ENCODE measurements at places on chromosomes 13 and 19.
A peak's percentile ranks its signal among the peaks of the same experiment; 100 is the strongest.

DNA sequence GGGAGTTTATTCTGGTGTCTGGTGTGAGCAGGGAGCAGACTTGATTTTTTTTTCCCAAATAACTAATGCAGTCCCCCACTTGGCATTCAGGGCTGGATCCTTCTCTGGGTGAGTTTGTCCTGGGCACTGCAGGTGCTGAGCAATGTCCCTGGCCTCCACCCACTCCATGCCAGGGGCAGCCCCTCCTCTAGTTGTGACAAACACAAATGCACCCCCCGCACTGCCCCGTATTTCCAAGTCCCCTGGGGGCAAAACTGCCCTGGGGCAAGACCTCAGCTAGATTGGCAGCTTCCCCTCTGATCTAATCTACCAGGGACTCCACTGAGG, 6.4 kb downstream of the MOB3A start:
- DNase-seq = no peak

GRCh38 chr19:28020619-28021258, 1192.2 kb downstream of the UQCRFS1 start:
- DNase-seq = no peak

- no peak for DNase-seq
These were observed 180.4 kb downstream of the DNAJC15 start for GRCh38 chr13:43203781-43204180.

- no peak for DNase-seq
These were observed 530.9 kb downstream of the MYO16 start for GRCh38 chr13:109160357-109160756.

DNA sequence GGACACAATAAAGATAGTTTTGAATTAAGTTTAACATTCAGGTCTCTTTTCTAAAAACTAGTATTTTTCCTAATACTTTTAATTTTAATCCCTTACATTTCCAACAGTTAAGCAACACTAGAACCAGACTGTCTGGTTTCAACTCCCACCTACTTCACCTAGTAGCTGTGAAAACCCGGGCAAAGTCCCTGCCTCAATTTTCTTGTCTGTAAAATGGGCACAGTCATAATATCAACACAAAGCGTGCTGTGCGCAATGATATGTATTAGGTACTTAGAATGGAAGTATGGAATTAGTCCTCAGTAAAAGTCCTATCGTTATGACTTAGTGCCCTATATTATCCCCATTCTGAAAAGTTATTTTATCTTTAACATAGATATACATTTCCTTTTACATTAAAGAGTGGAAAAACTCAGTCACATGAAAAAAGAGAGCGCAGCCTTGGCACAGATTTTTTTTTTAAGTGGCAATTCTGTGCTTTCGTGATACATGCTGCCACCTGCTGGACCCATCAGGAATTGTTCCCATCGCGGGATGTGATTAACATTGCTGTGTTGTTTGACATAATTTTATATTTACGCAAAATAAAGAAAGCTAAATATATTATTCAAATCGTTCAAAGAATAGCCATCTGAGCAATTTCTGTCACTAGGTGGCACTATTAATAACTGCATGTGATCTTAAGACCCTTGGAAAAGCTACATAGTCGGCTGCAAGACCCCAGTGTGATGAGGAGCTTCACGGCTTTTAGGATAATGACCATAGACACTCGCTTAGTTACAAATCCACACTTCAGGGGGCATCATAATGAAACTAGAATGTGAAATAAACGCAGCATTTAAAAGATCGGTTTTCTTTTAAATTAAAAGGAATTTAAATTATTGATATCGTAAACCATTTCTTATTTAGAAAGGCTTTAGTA, 59.9 kb downstream of the LIG4 start:
- peak; percentile 42 for DNase-seq

GRCh38 chr13:47233734-47234133, 336.9 kb upstream of the HTR2A start:
- no peak for DNase-seq

DNA sequence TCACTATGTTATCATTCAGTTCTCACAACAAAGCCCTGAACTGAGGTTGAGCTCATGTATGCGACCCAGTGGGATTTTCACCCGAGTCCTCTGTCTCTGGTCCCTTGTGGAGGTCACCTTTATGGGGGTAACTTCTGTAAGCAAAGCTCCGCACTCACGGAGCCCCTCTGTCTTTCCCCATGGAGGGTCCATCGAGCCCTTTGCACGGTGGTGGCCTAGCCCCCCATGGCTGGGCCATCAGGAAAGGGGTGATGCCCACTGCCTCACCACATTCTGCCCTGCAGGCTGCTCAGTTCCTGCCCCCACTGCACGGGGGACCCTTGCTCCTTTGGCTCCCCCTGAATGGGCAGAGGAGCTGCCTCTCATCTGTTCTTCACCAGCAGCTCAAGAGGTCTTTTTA, 39.6 kb downstream of the CHST8 start:
- DNase-seq = no peak

DNA sequence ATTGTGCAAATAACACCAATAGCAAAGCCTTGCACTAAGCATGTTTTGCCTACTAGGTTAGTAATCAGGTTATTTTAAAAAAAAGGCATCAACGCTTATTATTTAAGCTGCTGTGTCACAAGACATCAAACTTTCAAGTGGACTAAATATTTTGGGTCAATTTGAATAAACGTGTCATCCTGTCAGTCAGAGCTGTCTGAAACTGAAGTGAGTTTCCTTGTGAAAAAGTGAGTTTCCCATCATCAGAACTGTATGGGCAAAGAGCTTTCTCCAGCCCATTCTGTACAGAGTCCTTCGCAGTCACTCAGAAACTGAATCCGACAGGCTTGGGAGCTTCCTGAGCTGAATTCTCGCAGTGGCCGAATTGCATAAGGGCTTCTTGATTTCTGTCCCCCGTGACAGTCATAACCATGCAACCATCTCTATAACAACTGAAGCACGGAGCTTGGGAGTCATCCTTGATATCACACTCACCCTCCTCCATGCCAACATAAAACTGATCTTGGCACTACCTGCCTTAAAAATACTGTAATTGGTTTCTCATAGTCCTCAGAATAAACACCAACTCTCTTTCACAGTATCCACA, 139.8 kb downstream of the MIPEP start:
- DNase-seq = no peak

GRCh38 chr13:74153316-74153715, 19.1 kb upstream of the KLF12 start:
- DNase-seq = no peak

Data from activated T-cell treated with anti-CD3 and anti-CD28 coated beads for 4 hours (primary cell).